ENCODE measurements at places on chromosomes 7 and 10. TPM values are rescaled to one million over a fixed set of nuclear protein-coding genes. Genes with fewer than 3 reads are reported as not detected.

The ACBD7 gene
- 1.1 TPM for total RNA-seq

The AIFM2 gene
- 2.0 TPM for total RNA-seq

The CACNA2D1 gene
- total RNA-seq = 21.9 TPM

GRCh38 chr7:34949361-34949760 lies 87.9 kb downstream of the DPY19L1 start:
- no peak overlapping the region for H3K27ac ChIP-seq
- peak; percentile 54 for DNase-seq
- H3K36me3 ChIP-seq = no peaks in the 10 kb centered on the region
- H3K4me1 ChIP-seq = no peaks in the 10 kb centered on the region

- H3K4me3 ChIP-seq = no peak overlapping the region
- H3K36me3 ChIP-seq = no peaks in the 10 kb centered on the region
- no peaks in the 10 kb centered on the region for H3K4me1 ChIP-seq
- DNase-seq = no peak
- H3K27me3 ChIP-seq = no peaks in the 10 kb centered on the region
These were observed 220.0 kb upstream of the ZNF804B start for GRCh38 chr7:88539518-88539917.

GRCh38 chr7:156751319-156751718 lies 110.7 kb downstream of the RNF32 start:
- no peaks in the 10 kb centered on the region for H3K36me3 ChIP-seq
- peak; percentile 97 for DNase-seq

GRCh38 chr7:2477447-2478398 lies 1.5 kb upstream of the GRIFIN start:
- peaks cover 13% of the 10 kb centered on the region for H3K27me3 ChIP-seq
- H3K4me3 ChIP-seq = no peak overlapping the region
- H3K4me1 ChIP-seq = no peaks in the 10 kb centered on the region
- peak; percentile 49 for DNase-seq
- no peaks in the 10 kb centered on the region for H3K36me3 ChIP-seq

- no peaks in the 10 kb centered on the region for H3K27me3 ChIP-seq
- H3K4me3 ChIP-seq = no peak overlapping the region
- peaks cover 1% of the 10 kb centered on the region for H3K4me1 ChIP-seq
- no peak overlapping the region for H3K27ac ChIP-seq
These were observed 1.6 kb downstream of the CDNF start for GRCh38 chr10:14836208-14836607.

GRCh38 chr7:130432886-130433285 lies 7.9 kb downstream of the CEP41 start:
- peak; percentile 29 for DNase-seq
- H3K27ac ChIP-seq = no peak overlapping the region
- no peaks in the 10 kb centered on the region for H3K27me3 ChIP-seq
- H3K36me3 ChIP-seq = no peaks in the 10 kb centered on the region

Data from IMR-90 (cell line).